ENCODE measurements at places on chromosomes 4 and X.

GRCh38 chr4:1154126-1154522, 18.3 kb downstream of the SPON2 start:
- no peak for DNase-seq

DNA sequence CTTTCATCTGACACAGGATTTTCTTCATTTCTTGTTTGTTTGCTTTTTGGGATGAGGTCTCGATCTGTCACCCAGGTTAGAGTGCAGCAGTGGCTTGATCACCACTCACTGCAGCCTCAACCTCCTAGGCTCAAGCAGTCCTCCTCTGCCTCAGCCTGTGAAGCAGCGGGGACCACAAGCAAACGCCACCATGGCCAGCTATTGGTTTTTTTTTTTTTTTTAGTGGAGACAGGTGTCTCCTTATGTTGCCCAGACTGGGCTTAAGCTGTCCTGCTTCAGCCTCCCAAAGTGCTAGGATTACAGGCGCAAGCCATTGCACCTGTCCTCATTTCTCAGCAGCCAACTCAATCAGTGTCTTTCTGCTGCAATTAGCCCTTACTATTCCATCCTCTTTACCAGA, 10.3 kb downstream of the SPRY1 start:
- DNase-seq: no peak

- no peak for DNase-seq
Measured at GRCh38 chrX:13581554-13581953, 12.2 kb downstream of the EGFL6 start.

DNA sequence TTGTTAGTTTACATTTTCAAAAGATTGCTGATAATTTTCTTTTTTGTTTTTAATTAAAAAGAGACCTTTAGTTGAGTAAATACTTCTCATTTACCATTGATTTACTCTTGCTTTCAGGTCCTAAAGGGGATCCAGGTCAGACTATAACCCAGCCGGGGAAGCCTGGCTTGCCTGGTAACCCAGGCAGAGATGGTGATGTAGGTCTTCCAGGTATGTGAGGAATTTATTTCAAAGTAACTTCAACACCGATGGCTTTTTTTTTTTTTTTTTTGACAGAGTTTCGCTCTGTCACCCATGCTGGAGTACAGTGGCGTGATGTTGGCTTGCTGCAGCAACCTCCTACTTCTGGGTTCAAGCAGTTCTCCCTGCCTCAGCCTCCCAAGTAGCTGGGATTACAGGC, 135.1 kb downstream of the IRS4 start:
- DNase-seq: no peak

GRCh38 chrX:144253356-144253755, 369.5 kb downstream of the UBE2NL start:
- peak; percentile 4 for DNase-seq

GRCh38 chr4:31236639-31237173, 516.5 kb downstream of the PCDH7 start:
- DNase-seq: peak; percentile 24

DNA sequence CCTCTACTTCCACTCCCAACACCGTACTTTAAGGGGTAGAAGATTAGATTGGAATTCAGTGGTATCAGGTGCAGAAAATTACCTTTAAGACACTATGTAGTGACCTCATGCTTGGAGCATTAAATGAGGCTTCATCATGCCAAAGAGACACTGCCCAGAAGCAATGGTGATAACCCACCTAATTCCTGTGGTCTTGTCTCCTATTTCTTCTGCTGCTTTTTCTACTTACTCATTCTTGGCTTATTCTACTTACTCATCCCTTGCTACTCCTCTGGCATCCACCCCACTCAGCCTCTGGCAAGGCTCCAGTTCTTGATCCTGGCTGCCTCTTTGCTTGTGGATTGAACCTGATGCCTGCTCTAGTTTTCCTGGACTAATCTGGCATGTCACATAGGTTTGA, 62.3 kb upstream of the ADAMTS3 start:
- peak; percentile 97 for DNase-seq

- DNase-seq: no peak
Measured at GRCh38 chr4:69591364-69591763, 48.1 kb downstream of the UGT2A2 start.
